ENCODE measurements at places on chromosomes 2 and 18.

GRCh38 chr18:1294229-1294628, 389.6 kb downstream of the ADCYAP1 start:
- no peak for DNase-seq

- DNase-seq = no peak
Observed at GRCh38 chr2:26349690-26350089, 3.1 kb upstream of the ADGRF3 start.

DNA sequence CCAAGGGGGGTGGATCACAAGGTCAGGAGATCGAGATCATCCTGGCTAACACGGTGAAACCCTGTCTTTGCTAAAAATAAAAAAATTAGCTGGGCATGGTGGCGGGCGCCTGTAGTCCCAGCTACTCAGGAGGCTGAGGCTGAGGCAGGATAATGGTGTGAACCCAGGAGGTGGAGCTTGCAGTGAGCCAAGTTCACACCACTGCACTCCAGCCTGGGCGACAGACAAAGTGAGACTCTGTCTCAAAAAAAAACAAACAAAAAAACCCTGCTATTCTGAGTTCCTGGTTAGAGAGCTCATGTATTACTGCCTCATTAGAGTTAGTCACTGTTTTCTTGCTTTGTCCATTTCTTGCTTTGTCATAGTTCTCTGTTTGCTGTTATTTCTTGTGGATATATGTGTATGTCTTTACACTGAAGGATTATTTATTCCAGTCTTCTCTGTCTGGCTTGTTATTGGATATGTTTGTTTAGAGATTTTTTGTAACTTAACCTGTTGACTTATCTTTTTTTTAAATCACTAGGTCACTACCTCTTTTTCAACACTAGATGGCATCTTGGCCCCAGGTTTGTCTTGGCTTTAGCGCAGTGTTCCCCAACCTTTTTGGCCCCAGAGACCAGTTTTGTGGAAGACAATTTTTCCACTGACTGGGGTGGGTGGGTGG, 17.0 kb downstream of the TTLL4 start:
- DNase-seq = no peak

GRCh38 chr2:201084863-201085262, 13.1 kb downstream of the NDUFB3 start:
- DNase-seq = no peak

DNA sequence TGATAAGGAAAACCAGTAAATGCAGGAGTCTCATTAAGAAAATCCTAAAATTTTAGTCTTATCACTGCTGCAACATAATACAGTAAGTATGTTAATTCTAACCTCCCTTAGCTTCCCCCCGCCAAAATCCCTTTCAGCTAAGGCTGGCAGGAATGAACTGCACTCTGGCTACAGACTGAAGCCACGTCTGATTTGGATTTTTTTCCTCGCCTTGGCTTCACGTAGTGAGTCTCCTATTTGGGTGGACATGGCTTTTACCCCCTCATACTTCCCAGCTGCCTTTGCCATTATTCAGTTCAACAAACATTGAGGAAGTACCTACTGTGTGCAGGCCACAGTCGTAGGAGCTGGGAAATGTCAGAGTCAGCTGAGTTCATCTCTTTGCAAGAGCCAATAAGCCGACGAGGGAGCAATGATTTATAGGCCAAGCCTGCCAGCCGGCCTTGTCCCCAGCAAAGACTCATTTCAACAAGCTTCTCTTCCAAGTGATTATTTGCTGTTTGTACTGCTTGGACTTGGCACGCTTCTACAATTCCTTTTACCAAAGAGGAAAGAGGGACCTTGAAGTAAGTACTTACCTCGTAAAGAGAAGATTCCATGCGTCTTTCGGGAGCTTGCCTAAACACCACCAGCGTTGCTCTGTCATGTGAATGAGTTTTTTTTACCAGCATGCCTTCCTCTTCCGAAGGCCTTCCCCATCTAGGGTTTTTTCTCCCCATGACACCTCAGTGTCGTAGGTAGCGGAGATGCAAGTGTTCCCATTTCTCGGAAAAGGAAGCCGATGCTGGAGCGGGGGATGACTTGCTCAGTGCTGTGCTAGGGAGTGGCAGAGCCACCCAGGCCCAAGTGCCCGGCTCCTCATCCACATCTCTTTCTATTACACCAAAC, 138.6 kb downstream of the KLHL29 start:
- no peak for DNase-seq

- DNase-seq = no peak
Observed at GRCh38 chr2:240142859-240143258, 2.4 kb upstream of the OTOS start.

- no peak for DNase-seq
Observed at GRCh38 chr18:50937183-50937582, 30.7 kb upstream of the ELAC1 start.
